ENCODE measurements at places on chromosomes 4 and X.

- no peak for DNase-seq
These were observed 52.2 kb downstream of the ADRA2C start for GRCh38 chr4:3818371-3818770.

GRCh38 chrX:126485409-126485808 lies 67.2 kb downstream of the DCAF12L1 start:
- no peak for DNase-seq

GRCh38 chrX:137896123-137896522 lies 330.2 kb downstream of the ZIC3 start:
- DNase-seq, result no peak

GRCh38 chrX:99588936-99589335 lies 821.1 kb downstream of the PCDH19 start:
- no peak for DNase-seq

DNA sequence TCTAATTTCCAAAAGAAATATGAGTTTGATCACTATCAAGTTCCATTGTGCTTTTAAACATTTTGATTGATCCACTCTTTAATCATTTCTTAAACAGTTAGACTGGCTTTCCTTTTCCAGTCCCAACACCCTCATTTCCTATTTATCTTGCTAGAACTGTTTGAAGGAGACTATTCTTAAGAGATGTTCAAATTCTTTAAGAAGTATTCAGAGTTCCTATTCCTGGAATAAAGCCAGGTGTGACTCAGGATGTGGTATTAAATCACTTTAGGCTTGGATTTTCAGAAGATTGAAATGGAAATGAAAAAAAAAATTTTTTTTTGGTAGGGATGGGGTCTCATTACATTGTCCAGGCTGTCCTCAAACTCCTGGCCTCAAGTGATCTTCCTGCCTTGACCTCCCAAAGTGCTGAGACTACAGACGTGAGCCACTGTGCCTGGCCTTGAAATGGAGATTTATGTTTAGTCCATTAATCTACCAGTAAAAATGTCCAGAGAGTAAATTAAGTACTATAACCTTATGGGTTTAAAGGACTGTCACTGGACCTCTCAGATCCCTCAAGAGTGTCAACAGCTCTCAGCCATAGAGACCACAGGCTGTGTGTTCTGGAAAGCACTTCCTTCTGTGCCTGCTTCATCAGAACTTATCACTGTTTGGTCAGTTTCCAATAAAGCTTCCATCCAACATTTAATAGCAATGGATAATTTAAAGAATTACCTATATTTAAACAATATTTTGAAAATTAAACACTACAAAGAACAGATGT lies 90.7 kb downstream of the CDS1 start:
- DNase-seq, result no peak

- peak; percentile 29 for DNase-seq
These were observed 131.6 kb downstream of the HMX1 start for GRCh38 chr4:8739820-8740665.

GRCh38 chrX:21930986-21931385 lies 9.5 kb upstream of the SMS start:
- DNase-seq, result no peak

DNA sequence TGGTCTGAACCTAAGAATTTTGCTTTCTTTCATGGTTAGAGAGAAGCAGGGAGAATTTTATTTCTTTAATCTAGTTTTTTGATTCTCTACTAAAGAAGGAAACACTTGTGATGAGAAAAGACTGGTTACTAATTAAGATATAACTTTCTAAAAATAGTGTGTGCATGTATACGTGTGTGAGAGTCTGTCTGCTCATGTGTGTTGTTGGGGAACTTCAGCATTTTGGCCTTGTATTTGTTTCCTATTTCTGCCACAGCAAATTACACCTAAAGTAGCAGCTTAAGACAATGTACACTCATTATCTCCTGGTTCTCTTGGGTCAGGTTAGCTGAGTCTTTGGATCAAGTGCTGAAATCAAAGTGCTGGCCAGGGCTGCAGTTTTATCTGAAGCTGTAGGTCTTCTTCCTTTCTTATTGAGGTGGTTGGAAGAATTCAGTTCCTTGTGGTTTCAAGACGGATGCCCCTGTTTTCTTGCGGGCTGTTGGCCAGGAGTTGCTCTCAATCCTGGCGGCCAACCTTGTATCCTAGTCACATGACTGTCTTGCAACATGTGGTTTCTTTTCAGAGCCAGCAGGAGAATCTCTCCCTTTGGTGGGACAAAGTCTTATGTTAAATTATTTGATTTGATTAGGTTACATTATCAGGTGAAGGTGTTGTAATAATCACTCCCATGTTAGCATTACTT lies 188.4 kb upstream of the CLNK start:
- DNase-seq, result no peak

- DNase-seq, result no peak
These were observed 1349.1 kb downstream of the FSTL5 start for GRCh38 chr4:160814726-160815125.

DNA sequence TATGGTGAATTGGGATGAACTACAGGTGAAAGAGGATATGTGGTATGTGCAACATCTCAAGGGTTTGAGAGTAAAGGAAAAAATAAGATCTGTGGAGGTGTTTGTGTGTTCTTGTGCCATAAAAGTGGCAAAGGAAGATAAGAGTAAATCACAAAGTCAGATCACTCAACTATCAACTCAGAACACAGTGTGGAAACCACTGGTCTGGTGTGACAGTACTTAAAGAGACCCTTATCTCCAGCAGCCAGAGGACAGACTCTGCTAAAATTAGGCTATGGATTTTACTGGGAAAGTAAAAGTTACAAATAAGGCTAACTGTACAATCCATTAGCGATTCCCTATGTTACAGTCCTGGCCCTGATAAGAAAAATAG lies 54.0 kb upstream of the PRDM8 start:
- DNase-seq, result no peak

- DNase-seq, result no peak
These were observed 28.7 kb downstream of the UGT2B7 start for GRCh38 chr4:69124941-69125340.

DNA sequence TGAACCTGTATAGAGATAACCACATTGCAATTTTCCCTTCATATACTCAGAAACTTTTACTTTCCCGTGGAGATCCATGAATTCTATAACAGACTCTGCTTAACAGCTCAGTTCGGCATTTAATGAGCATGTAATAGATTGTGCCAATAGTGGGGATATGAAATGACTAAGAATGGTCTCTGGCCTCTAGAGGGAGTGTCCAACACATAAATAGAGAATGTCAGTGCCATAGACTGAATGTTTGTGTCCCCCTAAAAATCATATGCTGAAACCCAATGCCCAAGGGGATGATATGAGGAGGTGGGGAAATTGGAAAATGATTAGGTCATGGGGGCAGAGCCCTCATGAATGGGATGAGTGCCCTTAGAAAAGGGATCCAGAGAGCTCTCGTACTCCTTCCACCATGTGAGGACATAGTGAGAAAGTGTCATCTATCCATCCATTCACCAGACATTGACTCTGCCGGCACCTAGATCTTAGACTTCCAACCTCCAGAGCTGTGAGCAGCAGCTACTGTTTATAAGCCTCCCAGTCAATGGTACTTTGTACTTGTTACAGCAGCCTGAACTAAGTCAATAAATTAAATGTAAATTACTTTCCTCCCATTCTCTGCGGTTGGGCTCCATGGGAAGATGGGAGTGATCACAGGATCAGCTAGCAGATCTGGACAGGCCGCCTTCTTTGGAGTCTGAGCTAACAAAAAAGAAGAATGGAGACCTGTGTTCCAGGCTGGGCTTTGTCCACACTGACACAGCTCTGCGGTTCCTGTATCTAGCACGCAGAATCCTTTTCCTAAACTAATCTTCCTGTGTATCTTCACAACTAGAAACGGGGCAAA lies 28.1 kb upstream of the HPSE start:
- DNase-seq, result no peak

- DNase-seq, result no peak
These were observed 45.7 kb upstream of the EPGN start for GRCh38 chr4:74262522-74262921.

DNA sequence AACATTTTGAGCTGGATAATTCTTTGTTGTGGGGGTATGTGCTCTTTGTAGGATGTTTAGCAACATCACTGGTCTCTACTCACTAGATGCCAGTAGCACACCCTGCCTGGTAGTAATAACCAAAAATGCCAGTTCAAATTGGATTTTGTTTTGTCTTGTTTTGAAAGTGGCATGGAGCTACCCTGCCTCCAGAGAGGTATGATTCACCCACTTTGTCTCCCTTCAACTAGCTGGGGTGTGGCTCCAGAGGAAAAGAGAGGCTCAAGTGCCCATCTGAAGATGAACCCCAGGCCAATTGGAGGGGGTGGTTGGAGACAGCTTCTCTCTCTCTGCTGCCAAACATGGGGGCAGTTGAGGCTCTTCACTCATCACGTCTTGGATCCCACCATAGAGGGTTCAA lies 34.5 kb downstream of the NIPAL1 start:
- DNase-seq, result no peak

DNA sequence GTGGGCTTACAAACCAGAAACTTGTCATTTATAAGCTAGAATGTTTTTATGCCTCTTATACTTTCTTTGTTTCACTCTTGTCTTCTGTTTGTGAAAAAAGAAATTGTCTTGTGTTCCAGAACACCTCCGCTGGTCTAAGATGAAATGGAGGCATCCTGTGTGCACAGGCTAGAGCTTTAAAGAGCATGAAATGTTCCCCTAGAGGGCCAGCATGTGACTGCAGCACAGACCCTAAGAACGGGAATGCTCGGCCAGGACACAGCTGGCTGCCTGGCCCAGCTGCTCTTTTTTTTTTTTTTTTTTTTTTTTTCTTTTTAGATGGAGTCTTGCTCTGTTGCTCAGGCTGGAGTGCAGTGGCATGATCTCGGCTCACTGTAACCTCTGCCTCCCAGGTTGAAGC lies 33.6 kb downstream of the SETD7 start:
- DNase-seq, result no peak

GRCh38 chr4:120443116-120443515 lies 376.5 kb upstream of the MAD2L1 start:
- DNase-seq, result no peak

GRCh38 chr4:93396272-93396671 lies 432.3 kb upstream of the ATOH1 start:
- DNase-seq, result no peak

DNA sequence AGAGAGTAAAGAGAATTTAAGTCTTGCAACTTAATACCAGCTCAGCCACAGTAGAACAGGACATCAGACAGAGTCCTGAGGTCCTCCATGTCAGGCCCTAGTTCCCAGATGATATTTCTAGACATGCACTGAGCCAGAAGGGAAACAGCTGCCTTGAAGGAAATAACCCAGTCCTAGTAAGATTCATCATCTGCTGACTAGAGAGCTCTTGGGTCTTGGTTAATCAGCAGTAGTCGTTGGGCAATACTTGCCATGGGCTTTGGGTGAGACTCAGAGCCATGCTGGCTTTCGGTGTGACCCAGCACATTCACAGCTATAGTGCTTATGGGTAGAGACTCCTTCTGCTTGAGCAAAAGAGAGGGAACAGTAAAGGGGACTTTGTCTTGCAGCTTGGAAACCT lies 379.1 kb downstream of the AR start:
- DNase-seq, result no peak

DNA sequence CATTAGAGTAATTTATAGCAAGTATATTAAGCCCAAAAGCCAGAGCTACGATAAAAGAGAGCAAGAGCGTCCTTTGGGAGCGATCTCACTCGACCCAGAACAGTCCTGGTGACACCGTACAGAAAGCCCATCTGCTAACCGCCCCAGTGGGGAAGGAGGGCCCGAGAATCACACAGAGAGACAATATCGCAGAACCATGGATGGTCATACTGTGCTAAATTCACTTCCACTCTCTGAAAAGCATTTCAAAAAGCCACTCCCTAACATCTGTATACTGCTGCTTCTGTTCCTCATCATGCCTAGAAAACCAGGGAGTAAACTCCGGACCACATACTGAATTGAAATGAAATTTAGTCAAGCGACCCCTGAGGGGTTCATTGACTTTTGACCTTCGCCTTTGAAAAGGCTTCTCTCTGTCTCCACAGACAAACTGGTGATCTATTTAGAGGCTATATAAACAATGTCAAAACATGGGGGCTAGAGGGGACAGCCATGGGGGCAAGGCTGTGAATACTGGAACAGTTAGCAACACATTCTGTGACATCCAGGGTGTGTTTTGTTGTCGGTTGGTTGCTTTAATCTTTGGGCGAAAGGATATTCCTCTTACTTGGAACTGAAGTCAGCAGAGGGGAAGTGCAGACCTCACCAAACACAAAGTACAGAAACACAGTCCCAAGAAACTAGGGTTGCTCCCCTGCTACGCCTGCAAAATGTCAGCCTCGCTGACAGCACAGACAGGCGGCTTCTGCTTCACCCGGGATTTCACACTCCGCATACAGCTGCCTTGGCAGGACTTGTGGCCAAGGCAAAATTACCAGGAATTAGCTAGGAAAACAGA lies 129.0 kb upstream of the RASGEF1B start:
- DNase-seq, result peak; percentile 71

DNA sequence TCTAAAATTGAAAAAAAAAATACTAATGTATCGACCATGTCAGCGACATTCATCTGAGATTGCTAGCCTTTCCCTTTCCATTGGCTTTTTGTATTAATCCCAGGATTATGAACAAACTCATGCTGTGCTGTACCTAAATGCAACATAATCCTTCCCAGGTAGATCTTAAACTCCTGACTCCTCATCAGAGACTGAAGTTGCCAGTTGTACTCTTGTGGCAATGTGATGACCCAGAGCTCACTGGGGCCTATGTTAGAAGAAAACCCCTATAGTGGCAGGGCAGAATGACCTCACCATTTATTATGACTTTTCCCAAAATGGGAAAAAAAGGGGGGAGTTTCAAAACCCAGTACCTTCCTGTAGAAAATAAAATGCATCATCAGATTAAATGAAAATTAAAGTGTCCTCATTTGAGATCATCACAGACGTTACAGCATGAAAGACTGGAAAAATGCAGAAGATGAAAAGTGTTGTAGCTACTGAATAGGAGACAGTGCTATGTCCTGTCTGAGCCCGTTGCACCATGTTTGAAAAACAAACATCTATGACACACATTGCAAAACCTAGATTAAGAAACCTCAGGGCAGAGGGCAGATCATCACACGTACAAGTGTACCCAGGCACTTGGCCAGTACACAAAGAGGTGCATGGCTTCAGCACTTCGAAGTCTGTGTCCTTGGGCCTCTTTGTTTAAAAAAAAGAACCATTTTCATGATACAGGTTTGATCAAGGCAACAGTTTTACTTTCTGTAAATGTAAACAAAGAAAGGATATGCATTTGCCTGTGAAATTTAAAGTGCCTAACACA lies 6.8 kb upstream of the ACSL4 start:
- DNase-seq, result no peak

DNA sequence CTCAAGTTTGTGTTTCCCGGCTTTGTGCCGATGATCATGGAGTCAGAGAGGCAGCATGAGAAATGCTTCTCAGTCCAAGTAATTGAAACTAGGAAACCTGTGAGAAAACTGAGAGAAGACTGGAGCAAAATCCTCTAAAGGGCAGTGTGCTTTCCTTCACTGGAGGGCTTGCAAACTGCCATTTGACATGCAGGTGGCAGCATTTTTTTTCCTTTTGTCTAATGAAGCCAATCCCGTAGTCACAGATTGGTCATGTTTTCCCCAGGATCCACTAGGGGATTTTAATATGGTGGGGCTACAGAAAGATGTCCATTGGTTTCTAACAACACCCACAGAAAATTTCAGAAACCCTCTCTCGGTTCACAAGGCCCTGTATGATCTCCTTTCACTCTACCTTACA lies 117.4 kb upstream of the NUDT10 start:
- DNase-seq, result no peak

All from right forelimb (tissue), 1 donor.